ENCODE measurements at places on chromosomes 3 and 15.

- no peak overlapping the region for H3K27ac ChIP-seq
- no peaks in the 10 kb centered on the region for H3K4me1 ChIP-seq
- H3K4me3 ChIP-seq = no peak overlapping the region
- H3K36me3 ChIP-seq = no peaks in the 10 kb centered on the region
- DNase-seq = no peak
These were observed 568.7 kb upstream of the BCHE start for GRCh38 chr3:166405896-166406295.

GRCh38 chr3:168405288-168405687, 309.6 kb upstream of the GOLIM4 start:
- no peak overlapping the region for H3K27ac ChIP-seq
- no peak for DNase-seq
- H3K36me3 ChIP-seq = no peaks in the 10 kb centered on the region
- no peaks in the 10 kb centered on the region for H3K27me3 ChIP-seq
- no peak overlapping the region for H3K4me3 ChIP-seq

GRCh38 chr3:151168269-151169094, 34.5 kb downstream of the GPR171 start:
- H3K4me1 ChIP-seq = peaks cover 24% of the 10 kb centered on the region
- DNase-seq = peak; percentile 48
- H3K4me3 ChIP-seq = no peak overlapping the region
- H3K27ac ChIP-seq = no peak overlapping the region
- no peaks in the 10 kb centered on the region for H3K27me3 ChIP-seq
- no peaks in the 10 kb centered on the region for H3K36me3 ChIP-seq

DNA sequence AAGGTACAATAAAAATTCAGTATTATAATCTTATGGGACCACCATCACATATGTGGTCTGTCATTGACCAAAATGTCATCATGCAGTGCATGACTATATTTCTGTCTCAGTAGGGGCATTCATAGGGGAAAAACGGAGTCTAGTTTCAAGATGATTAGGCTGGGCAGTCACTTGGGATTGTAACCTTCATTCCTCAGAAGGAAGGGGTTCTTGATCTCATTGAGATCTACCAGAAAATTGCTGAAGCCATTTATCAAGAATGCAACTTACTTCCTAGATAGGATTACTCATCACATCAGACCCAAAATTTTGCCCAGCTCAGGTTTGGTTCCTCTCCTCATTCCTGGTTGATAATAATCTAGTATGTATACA, 37.3 kb downstream of the BTD start:
- H3K36me3 ChIP-seq = peaks cover 26% of the 10 kb centered on the region
- peaks cover 32% of the 10 kb centered on the region for H3K4me1 ChIP-seq
- peak; percentile 55 for DNase-seq
- peak overlapping the region; percentile 95 for H3K27ac ChIP-seq
- no peak overlapping the region for H3K4me3 ChIP-seq

DNA sequence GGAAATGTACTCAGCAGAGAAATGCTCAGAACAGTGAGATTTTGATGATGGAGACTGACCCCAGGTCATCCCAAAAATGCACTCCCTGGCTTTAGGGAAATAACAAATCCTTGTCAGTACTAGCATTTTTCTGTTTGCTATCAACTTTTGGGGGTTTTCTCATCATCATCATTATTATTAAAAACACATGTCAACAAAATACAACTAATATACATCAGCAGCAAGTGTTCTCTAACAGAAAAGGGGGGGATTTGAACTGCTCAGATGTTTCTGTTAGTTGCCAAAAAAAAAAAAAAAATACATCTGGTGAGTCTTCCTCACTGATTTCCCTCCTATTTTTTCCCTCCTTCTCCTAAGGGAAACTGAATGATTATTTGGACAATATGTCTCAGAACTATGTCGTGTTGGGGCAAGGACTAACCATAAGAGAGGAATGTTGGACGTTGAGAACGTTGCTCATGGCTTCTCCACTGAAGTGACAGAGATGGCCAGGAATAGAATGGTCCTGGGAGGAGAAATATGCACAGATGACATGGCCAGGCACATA, 230.0 kb upstream of the MCTP2 start:
- no peaks in the 10 kb centered on the region for H3K4me1 ChIP-seq
- no peaks in the 10 kb centered on the region for H3K27me3 ChIP-seq
- H3K27ac ChIP-seq = no peak overlapping the region
- no peaks in the 10 kb centered on the region for H3K36me3 ChIP-seq
- H3K4me3 ChIP-seq = no peak overlapping the region

Data from stimulated activated naive B cell treated with anti-CD40 and anti-IgM and Interleukin-4, amounts not matched to agents 10 μg/mL and 1 μg/mL and 100 μg/mL, for 72 hours (primary cell).